ENCODE measurements at places on chromosomes 11 and 22.

DNA sequence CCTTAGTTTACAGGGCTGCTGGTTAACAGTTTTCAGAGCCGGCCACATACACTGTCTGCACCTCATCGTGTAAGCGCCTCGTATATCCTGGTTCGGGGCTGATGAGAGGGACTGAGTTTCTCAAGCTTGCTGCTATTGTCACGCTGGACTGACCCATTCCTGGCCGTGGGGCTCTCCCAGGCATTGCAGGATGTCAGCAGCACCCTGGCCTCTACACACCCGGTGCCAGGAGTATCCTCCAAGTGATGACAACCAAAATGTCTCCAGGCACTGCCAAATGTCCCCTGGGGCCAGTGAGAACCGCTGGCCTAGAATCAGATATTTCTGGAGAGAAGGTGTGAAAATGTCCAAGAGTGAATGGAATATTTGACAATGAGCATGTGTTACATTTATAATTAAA lies 82.8 kb downstream of the ST3GAL4 start:
- no peaks in the 10 kb centered on the region for H3K36me3 ChIP-seq
- H3K4me1 ChIP-seq, result no peaks in the 10 kb centered on the region
- no peaks in the 10 kb centered on the region for H3K27me3 ChIP-seq
- DNase-seq, result no peak
- H3K27ac ChIP-seq, result no peak overlapping the region

GRCh38 chr11:123519055-123519796 lies 89.2 kb downstream of the GRAMD1B start:
- no peak overlapping the region for H3K4me3 ChIP-seq
- no peak for DNase-seq
- no peaks in the 10 kb centered on the region for H3K36me3 ChIP-seq

DNA sequence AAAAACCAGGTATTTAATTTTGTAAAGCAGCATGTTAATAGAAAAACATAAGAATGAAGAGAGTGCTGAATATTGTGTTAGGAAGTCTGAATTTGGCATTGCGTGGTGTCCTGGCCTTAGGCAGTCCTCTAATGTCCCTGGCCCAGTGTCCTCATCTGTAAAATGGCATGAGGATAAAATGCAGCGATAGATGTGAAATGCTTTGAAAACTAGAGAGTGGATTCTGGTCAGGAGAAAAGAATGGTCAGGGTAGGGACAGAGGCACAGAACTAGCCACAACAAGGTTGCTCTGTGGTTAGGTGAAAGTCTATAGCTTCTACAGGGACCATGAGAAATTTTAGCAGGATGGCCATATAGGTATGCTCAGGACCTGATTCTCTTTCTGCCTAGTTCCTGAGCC lies 18.9 kb downstream of the RNF185 start:
- H3K4me1 ChIP-seq, result peaks cover 35% of the 10 kb centered on the region
- no peak overlapping the region for H3K27ac ChIP-seq
- DNase-seq, result no peak
- H3K4me3 ChIP-seq, result no peak overlapping the region
- H3K27me3 ChIP-seq, result no peaks in the 10 kb centered on the region

- no peak overlapping the region for H3K4me3 ChIP-seq
- H3K36me3 ChIP-seq, result no peaks in the 10 kb centered on the region
- no peaks in the 10 kb centered on the region for H3K4me1 ChIP-seq
- no peaks in the 10 kb centered on the region for H3K27me3 ChIP-seq
- no peak overlapping the region for H3K27ac ChIP-seq
- DNase-seq, result no peak
Observed at GRCh38 chr11:72665911-72666472, 8.2 kb downstream of the PDE2A start.

DNA sequence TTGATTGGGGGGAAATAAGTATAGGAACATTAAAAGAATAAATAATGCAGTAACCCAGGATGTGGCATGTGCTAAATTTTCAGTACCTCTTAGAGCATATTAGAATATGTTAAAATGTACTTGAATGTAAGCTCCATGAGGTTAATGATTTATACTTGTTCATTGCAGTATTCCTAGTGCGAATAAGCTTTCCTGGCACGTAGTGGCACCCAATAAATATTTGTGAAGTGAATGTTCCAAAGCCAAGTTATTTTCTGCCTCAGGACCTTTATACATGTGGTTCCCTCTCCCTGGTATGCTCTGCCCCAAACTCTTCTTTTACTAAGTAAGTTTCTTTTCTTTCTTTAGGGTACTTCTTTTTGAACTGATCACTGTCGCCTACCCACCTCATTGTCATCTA lies 118.8 kb downstream of the DBX1 start:
- H3K4me3 ChIP-seq, result no peak overlapping the region
- peak overlapping the region; percentile 47 for H3K27ac ChIP-seq
- no peaks in the 10 kb centered on the region for H3K4me1 ChIP-seq
- H3K27me3 ChIP-seq, result no peaks in the 10 kb centered on the region
- no peak for DNase-seq

GRCh38 chr22:20748731-20749428 lies 25.0 kb upstream of the SERPIND1 start:
- no peaks in the 10 kb centered on the region for H3K4me1 ChIP-seq
- no peak overlapping the region for H3K27ac ChIP-seq
- H3K27me3 ChIP-seq, result no peaks in the 10 kb centered on the region
- H3K4me3 ChIP-seq, result no peak overlapping the region
- peaks cover 44% of the 10 kb centered on the region for H3K36me3 ChIP-seq

- H3K27me3 ChIP-seq, result no peaks in the 10 kb centered on the region
- no peaks in the 10 kb centered on the region for H3K36me3 ChIP-seq
- H3K4me3 ChIP-seq, result no peak overlapping the region
- DNase-seq, result no peak
- peak overlapping the region; percentile 19 for H3K27ac ChIP-seq
Observed at GRCh38 chr11:34318111-34319037, 39.4 kb downstream of the ABTB2 start.

GRCh38 chr11:33804471-33804870 lies 30.2 kb upstream of the FBXO3 start:
- no peaks in the 10 kb centered on the region for H3K36me3 ChIP-seq
- no peak for DNase-seq
- peaks cover 6% of the 10 kb centered on the region for H3K27me3 ChIP-seq
- H3K4me3 ChIP-seq, result no peak overlapping the region

DNA sequence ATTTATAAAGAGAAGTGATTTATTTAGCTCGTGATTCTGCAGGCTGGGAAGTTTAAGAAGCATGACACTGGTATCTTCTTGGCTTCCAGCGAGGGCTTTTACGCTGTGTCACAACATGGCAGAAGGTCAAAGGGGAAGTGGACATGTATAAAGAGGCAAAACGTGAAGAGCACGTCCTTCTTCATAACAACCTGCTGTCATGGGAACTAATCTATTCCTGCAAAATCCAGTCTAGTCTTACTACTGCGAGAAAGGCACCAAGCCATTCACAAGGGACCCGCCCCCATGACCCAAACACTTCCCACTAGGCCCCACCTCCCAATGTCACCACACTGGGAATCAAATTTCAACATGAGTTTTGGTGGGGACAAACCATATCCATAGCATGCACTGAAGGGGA lies 58.3 kb downstream of the AMOTL1 start:
- no peak overlapping the region for H3K27ac ChIP-seq
- no peaks in the 10 kb centered on the region for H3K27me3 ChIP-seq
- H3K36me3 ChIP-seq, result peaks cover 82% of the 10 kb centered on the region
- no peak overlapping the region for H3K4me3 ChIP-seq
- DNase-seq, result no peak
- H3K4me1 ChIP-seq, result no peaks in the 10 kb centered on the region

DNA sequence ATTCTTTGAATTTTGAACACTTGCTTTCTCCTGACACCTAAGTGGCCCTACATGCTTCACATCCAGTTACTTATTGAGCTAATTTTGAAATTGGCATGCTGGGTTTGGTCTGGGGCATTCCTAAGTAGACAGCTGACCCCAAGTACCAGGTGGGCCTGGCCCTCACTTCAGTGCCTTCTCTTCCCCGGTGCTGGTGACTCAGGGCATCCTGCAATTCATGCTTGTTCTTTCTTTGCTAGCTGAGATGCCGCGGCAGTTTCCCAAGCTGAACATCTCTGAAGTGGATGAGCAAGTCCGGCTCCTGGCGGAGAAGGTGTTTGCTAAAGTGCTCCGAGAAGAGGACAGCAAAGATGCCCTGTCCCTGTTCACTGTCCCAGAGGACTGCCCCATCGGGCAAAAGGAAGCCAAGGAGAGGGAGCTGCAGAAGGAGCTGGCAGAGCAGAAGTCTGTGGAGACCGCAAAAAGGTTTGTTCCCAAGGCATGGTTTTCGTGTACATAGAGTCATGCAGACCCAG lies 6.3 kb downstream of the AMPD3 start:
- no peak overlapping the region for H3K27ac ChIP-seq
- DNase-seq, result no peak
- H3K4me1 ChIP-seq, result peaks cover 2% of the 10 kb centered on the region
- H3K4me3 ChIP-seq, result no peak overlapping the region

GRCh38 chr11:120645639-120646038 lies 134.1 kb downstream of the GRIK4 start:
- H3K27me3 ChIP-seq, result no peaks in the 10 kb centered on the region
- H3K36me3 ChIP-seq, result no peaks in the 10 kb centered on the region
- no peak for DNase-seq
- no peak overlapping the region for H3K27ac ChIP-seq
- no peak overlapping the region for H3K4me3 ChIP-seq
- no peaks in the 10 kb centered on the region for H3K4me1 ChIP-seq

DNA sequence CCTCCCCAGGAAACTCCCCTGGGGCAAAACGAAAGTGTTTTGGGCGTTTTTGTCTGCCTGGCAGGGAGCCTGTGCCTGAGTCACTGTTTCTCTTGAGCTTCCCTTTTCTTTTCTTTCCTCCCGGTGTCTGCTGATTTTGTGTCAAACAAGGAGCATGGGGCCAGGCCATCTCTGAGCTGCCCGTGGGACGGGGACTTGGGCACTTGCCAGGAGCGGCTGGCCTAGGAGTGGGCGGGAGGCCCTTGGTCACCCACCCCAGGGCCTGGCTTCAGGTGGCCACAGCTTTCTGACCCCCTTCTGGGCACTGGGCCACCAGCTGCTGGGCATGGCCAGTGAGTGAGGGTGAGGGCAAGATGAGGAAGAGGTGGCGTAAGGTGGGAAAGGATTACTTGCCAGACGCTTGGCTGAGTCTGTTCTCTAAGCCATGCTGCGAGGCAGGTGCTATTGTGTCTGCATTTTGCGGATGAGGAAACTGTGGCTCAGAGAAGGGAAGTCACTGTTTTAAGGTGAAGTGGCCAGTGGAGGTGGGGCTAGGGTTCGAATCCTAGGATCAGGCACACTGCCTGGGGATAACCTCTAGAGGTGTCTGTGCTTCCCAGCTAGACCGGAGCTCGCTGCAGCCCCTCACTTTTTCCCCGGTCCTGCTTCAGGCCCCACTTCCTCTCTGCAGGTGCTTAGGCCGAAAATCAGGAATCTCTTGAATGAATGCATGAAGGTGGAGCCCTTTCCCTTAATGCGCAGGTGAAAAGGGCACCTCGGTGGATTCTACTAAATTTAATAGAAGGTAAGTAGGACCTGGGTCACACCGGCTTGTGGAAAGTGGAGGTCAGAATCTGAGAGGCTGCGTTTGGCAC lies 7.8 kb upstream of the NFAM1 start:
- H3K27me3 ChIP-seq, result no peaks in the 10 kb centered on the region
- peak; percentile 72 for DNase-seq
- H3K27ac ChIP-seq, result peak overlapping the region; percentile 48
- H3K4me3 ChIP-seq, result peak overlapping the region; percentile 19

DNA sequence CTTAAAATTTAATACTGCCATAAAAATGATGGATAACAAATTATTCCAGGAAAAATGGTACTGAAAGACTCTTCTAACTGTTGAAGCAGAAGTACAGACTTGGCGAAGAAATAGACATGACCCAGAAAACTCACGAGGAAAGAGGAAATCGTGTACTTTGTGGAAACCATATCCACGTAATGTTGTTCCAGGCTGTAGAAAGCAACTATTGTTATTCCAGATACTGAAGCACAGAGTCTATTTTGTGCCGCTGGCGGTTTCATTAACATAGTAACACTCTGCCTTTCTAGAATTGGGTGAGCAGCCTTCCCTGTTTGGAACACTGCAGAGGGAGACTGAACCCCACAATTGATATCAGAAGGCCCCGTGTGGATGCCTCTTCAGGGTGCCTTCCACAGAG lies 310.6 kb downstream of the TBC1D22A start:
- H3K27me3 ChIP-seq, result no peaks in the 10 kb centered on the region
- no peak overlapping the region for H3K27ac ChIP-seq
- H3K36me3 ChIP-seq, result no peaks in the 10 kb centered on the region
- H3K4me3 ChIP-seq, result no peak overlapping the region

DNA sequence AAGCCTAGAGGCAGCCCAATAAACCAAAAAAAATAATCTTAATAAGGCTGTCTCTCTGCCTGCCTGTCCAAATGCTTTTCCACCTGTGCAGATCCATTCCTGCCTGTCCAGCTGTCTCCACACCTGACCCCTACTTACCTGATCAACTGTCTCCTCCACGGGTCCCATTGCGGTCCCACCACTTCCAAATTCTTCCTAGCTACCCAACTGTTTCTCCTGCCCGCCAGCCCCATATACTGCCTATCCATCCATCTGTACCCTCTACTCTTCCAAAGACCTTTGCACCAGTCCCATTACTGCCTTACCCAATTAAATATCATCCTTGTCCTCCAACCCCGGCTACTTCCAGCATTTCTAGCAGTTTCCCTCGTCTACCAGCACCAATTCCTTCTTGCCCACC lies 39.4 kb upstream of the ANGPTL5 start:
- no peaks in the 10 kb centered on the region for H3K27me3 ChIP-seq
- DNase-seq, result no peak
- H3K4me3 ChIP-seq, result no peak overlapping the region
- H3K4me1 ChIP-seq, result no peaks in the 10 kb centered on the region
- peaks cover 6% of the 10 kb centered on the region for H3K36me3 ChIP-seq

GRCh38 chr11:3855808-3856491 lies 486 bp downstream of the STIM1 start:
- H3K27me3 ChIP-seq, result no peaks in the 10 kb centered on the region
- H3K4me1 ChIP-seq, result peaks cover 29% of the 10 kb centered on the region
- H3K36me3 ChIP-seq, result no peaks in the 10 kb centered on the region
- H3K4me3 ChIP-seq, result peak overlapping the region; percentile 81

- no peak overlapping the region for H3K4me3 ChIP-seq
- no peaks in the 10 kb centered on the region for H3K27me3 ChIP-seq
- no peaks in the 10 kb centered on the region for H3K4me1 ChIP-seq
- H3K36me3 ChIP-seq, result no peaks in the 10 kb centered on the region
- DNase-seq, result no peak
- H3K27ac ChIP-seq, result no peak overlapping the region
Observed at GRCh38 chr11:69630017-69630416, 10.9 kb upstream of the CCND1 start.

DNA sequence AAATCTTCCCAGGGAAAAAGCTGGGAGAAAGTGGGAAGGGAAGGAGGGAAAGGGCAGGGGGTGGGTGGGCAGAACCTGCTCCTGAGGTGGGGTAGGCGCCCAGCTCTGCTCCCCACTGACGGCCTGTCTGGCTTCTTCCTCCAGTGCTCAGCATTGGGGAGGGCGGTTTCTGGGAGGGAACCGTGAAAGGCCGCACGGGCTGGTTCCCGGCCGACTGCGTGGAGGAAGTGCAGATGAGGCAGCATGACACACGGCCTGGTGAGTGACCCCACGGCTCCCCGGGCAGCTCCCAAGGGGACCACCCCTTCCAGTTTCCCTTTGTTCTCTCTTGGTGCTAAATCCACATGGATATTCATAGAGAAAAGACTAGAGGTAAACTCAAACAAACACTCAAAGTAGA lies 25.9 kb downstream of the SHANK3 start:
- no peak for DNase-seq
- no peak overlapping the region for H3K27ac ChIP-seq
- no peaks in the 10 kb centered on the region for H3K4me1 ChIP-seq
- no peaks in the 10 kb centered on the region for H3K27me3 ChIP-seq
- no peaks in the 10 kb centered on the region for H3K36me3 ChIP-seq
- H3K4me3 ChIP-seq, result no peak overlapping the region

- no peak overlapping the region for H3K4me3 ChIP-seq
- no peaks in the 10 kb centered on the region for H3K27me3 ChIP-seq
- H3K4me1 ChIP-seq, result peaks cover 4% of the 10 kb centered on the region
- no peak overlapping the region for H3K27ac ChIP-seq
Observed at GRCh38 chr11:64974124-64974523, 2.2 kb upstream of the MAJIN start.

All from ascending aorta (tissue), 2 donors.